Anterior cingulate cortex (tissue), 58 donors: ENCODE measurements at places on chromosomes 4 and X.

DNA sequence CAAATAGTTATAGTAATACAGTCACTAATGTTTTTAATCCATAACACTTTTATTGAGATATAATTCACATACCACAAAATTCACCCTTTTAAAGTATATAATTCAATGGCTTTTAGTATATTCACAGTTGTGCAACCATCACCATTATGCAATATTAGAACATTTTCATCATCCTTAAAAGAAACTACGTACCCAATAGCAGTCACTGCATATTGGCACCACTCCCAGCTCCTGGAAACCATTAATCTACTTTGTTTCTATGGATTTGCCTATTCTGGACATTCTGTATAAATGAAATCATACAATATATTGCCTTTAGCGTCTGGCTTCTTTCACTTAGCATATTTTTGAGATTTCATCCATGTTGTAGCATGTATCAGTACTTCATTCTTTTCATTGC lies 99.3 kb downstream of the AMMECR1 start:
- no peak for DNase-seq

DNA sequence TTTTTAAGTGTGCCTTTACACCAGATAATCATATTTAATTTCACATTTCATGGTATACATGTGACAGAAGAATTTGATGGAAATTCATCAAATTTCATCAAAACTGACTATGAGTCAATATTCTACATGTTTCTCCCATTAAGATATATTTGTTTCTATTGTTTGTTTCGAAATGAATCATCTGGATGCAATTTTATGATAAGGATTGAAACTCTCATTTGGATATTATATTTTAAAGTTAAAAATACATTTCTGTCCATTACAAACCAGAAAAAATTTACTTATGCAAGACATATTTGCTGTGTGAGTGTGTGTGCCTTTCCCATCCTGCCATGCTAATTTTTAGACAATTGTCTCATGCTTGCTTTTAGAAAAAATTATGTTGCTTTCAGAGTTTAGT lies 52.2 kb downstream of the SULT1B1 start:
- no peak for DNase-seq

GRCh38 chr4:67746797-67747495 lies 7.2 kb downstream of the GNRHR start:
- no peak for DNase-seq

GRCh38 chr4:40878548-40879055 lies 128.8 kb downstream of the NSUN7 start:
- DNase-seq = no peak

DNA sequence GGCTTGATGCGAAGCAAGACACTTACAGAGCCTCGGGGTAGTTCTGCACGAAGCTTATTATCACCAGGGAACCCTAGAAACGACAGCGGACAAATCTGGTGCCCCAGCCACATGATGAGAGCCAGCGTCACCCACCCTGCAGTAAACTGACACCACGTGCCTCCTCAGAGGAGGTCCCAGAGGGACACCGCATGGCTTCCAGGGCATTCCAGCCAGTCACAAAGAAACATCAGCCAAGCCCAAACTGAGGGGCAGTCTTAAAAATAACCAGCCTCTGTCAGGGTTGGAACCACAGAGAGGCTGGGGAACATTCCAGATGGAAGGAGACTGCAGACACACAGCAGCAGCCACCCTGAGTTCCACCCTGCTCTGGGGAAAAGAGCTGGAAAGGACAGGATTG lies 36.6 kb upstream of the HGFAC start:
- DNase-seq = no peak

DNA sequence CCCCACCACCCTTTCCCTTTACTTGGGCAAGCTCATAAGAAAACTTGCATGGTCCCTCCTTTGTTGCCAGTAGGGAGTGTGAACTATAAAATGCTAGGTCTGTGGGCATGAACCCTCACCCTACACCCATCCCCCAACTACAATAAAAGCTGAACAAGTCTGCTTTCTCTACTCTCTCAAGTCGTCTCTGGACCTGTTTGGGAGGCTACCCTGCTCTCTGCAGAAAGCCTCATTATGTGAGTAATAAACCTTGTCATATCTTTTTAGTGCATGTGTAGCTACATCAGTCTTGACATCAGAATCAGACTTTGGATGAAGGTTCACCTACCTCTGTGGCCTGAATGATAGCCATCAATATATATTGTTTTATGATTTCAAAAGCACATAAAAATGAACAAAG lies 155.4 kb upstream of the FAM241A start:
- no peak for DNase-seq

GRCh38 chr4:24980740-24981139 lies 50.0 kb downstream of the LGI2 start:
- no peak for DNase-seq

GRCh38 chr4:3267576-3268394 lies 18.8 kb downstream of the MSANTD1 start:
- no peak for DNase-seq

DNA sequence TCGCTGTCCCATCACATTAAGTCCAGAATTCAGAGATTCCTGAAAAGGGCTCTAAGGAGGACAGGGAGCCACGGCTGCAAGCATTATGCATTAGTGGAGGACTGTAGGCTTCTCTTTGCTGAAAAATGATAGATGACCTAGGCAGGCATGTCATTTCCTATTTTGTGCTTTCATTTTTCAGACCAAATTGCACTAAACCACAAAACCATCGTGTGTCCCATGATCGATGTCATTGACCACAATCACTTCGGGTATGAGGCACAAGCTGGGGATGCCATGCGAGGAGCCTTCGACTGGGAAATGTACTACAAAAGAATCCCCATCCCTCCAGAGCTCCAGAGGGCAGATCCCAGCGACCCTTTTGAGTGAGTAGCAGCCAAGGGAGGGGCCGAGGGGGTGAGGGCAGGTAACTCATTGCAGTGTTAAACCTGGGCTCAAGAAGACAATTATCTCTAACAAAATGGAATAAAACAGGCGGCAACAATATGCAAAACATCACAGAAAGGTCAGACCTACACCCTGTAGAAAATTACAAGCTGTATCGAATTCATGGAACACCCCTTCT lies 355.2 kb upstream of the GALNT7 start:
- DNase-seq = no peak

DNA sequence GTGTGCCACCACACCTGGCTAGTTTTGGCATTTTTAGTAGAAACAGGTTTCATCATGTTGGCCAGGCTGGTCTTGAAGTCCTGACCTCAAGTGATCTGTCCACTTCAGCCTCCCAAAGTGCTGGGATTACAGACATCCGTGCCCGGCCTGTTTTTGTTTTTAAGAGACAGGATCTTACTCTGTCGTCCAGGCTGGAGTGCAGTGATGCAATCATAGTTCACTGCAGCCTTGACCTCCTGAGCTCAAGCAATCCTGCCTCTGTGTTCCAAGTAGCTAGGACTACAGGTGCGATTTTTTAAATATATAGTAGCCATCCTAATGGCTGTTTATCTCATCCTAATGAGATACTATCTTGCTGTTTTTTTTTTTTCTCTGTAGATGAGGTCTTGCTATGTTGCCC lies 47.6 kb downstream of the RNF212 start:
- DNase-seq = no peak

GRCh38 chrX:11757719-11758399 lies at the start of gene MSL3:
Gene MSL3, plus strand, starts transcription at chrX:11758237. Its CDS starts 27 bp downstream, at chrX:11758264.
- DNase-seq = peak; percentile 49

- no peak for DNase-seq
Measured at GRCh38 chr4:97367878-97368277, 775.4 kb downstream of the STPG2 start.

GRCh38 chrX:129980001-129980401 lies 2.4 kb upstream of the BCORL1 start:
- DNase-seq = no peak
